HL-60 (cell line): ENCODE measurements at places on chromosomes 7 and 10.

DNA sequence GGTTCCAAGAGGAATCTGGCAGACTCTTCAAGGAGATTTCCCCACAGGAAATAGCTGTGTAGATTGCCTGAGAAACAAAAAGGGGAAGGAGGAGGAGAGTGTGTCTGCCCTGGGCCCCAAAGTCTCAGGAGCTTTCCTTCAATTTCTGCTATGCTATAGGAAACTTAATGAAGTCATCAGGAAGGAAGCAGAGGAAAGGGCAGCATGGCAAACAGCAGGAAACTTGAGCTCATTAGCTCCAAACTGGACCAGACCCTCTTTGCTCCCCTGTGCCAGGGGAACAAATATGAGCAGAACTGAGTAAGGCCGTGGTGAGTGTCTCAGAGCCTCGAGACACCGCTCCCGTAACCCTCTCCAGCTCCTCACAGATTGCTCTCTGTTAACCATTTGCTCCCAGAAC, 4.8 kb upstream of the KCNIP2 start:
- DNase-seq = no peak

DNA sequence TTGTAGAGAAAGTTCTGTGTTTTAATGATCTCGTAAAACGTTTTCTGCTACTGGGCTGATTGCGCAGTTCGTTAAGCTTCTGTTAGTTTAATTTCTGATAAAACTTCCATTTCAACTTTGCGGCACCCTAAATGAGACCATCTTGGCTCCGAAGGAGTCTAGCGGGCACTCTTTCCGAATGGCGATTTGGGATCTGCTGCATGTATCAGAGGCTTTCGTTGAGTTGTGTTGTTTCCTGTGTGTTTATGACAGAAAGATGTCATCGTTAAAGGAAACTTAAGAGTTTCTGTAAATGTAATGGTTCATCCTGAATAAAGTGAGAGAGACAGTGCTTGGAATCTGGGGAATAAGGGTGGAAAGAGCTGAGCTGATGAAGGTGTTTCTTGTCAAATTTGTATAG, 174.7 kb downstream of the TCF7L2 start:
- DNase-seq = no peak

- DNase-seq = no peak
Measured at GRCh38 chr7:36906956-36907635, 182.8 kb upstream of the AOAH start.

DNA sequence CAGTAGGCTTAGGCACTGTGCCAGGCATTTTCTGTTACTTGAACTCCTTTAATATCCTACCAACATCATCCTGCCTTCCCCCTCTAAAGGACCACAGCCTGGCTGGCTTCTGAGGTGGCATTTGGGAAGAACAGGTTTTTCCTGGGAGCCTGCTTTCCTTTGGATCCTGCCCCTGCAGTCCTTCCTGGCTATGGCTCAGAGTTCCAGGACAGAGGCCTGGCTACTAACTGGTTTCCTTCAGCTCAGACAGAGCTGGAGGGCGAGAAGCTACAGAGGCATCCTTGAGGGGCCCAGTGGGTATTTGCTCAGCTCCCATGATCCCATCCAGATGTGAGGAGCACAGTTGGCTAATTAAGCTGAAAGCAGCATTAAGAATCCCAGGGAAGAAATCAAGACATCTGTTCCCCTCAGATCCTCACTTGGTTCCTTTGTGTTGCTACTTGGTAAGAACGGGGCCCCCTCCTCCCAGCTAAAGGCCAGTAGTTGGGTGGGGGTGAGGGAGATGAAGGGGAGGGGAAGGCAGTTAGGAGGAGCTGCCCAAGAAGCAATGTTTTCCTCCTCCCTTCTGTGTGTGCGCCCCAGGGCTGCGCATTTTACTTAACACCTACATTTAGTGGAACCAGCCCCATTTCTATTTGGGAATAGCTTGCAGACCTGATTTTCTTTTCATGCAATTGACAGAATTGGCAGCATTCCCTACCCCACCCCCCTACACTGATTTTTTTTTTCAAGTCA, 142.6 kb upstream of the SORCS3 start:
- DNase-seq = no peak

DNA sequence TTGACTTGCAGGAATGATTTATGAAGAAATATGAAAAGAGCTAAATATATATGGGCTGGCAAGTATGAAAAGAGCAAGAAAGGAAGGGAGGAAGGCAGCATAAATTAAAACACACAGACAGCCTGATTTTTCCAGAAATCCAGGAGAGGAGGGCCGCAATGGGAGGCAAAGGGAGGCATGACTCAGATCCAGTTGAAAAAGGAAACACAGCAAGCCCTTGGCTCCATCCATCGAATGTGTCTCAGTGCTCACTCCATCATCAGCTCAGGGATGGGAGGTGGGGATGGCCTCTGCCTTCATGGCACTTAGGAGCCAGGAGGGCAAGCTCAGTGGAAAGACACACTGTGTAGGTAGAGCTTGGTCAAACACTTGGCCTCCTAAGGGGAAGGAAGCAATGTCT, 75.7 kb upstream of the PDZD8 start:
- DNase-seq = no peak
